Dermis microvascular lymphatic vessel endothelial cell (primary cell): ENCODE measurements at places on chromosomes 7 and 10. TPM values are rescaled to one million over a fixed set of nuclear protein-coding genes. Genes with fewer than 3 reads are reported as not detected.

Gene FGFR2
- 0.13 TPM in 2 replicates for total RNA-seq

Gene ADAM8
- 0.13 TPM in 2 replicates for total RNA-seq

Gene OR6B1
- not detected in 2 replicates for total RNA-seq

Gene OPN1SW
- not detected in 2 replicates for total RNA-seq

Gene HOXA3
- 3.0 and 3.7 TPM in 2 replicates for total RNA-seq

Gene GRM3
- not detected in 2 replicates for total RNA-seq

Gene EFCAB10
- total RNA-seq, result not detected in 2 replicates

Gene SPACDR
- 0.39 and 0.76 TPM in 2 replicates for total RNA-seq

Gene SPDYE3
- not detected in 2 replicates for total RNA-seq

Gene BLNK
- not detected in 2 replicates for total RNA-seq

Gene GCK
- total RNA-seq, result 0.26 and 0.38 TPM in 2 replicates

Gene TAS2R3
- total RNA-seq, result 0.26 and 0.89 TPM in 2 replicates

Gene RADIL
- 1.7 and 5.6 TPM in 2 replicates for total RNA-seq
